ENCODE measurements at places on chromosomes 12 and 14.

- no peak for DNase-seq
Measured at GRCh38 chr14:75499084-75499875, 23.0 kb upstream of the BATF start.

- no peak for DNase-seq
Measured at GRCh38 chr12:96337953-96338352, 62.3 kb downstream of the CDK17 start.

DNA sequence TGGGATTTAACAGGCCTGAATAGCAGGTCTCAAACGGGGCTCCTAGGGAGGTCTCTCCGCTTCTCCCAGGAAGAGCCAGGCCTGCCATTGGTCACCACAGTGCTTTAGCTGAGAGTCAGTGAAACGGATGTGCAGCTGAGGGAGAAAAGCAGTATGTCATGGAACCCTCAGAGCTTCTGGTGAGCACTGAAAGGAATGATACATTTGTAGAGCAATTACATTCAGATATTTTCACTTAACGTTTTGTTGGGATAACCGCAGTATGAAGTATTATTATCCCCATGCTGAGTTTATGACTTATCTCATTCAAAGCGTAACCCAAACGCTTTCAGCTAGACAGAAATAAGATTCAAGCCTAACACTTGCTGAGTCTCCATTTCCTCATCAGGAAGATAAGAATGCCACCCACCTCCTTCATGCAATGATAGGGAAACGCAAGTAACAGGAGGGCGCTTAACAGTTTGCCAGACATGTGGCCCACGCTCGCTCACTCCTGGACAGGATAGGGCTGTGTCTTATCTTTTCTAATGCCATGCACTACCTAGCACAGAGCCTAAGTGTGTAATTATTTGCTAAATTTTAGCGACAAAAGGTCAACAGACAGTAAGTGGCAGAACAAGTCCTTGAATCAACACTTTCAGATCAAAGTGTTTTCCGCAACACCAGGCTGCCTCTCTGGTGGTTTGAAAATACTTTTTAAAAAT, 28.2 kb downstream of the DAD1 start:
- DNase-seq, result no peak

DNA sequence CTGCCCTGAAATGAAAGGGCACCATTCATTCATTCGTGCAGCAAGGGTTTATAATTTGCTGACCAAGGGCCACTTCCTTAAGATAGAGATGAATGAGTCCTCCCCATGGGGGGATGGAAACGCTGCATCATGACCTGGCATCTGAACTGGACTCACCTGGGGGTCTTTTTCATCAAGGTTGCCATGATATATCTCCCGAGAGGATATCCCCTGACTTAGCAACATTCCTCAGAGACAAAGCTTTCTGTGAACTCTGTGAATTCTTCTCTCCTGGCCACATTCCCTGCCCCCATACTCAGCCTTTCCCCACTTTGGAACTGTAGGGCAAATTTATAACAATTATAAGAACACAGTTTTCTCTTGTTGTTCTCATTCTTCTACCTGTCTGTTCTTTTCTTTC, 30.8 kb downstream of the SRRM4 start:
- no peak for DNase-seq

DNA sequence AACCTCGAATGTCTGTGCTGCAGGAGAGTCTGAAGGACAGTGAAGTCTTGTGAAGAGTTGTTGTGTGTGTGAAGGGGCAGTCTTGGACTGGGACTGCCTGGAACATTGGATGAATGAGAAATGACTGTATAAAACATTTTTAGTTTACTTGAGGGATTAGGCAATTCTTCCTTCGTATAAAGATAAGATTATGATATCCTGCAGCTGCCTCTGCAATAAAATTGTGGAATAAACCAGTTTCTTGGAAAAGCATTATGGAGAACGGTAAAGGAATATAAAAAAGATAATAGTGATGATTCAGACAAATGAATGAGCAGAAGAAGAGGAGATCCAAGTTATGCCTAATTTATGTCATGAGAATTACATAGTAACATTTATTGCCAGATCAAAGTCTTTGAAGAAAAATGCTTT, 30.9 kb upstream of the LUM start:
- no peak for DNase-seq

All from kidney (tissue), 22 donors.